ENCODE measurements at places on chromosomes 2 and 18.

GRCh38 chr2:207930747-207931146 lies 94.6 kb downstream of the PLEKHM3 start:
- DNase-seq, result no peak

- peak; percentile 45 for DNase-seq
Observed at GRCh38 chr18:58005011-58005410, 39.0 kb upstream of the NEDD4L start.

DNA sequence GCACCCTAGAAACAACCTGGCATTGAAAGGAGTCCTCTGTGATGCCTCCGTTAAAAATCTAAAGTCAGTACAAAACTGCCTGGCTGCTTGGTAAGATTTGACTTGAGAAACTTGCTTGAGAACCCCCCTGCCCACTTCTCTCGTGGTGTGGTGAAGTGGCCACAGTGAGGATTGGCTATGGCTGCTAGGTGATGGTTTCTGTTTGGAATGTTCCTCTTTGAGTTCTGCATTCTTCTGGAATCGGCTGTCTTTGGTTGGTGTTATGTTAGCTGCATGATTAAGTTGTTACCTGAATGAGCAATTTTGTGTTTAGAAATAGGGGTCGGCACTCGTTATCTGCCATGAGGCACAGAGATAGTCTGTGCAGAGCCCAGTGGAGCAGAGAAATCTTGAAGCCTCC lies 21.7 kb upstream of the SAG start:
- DNase-seq, result peak; percentile 13

- DNase-seq, result no peak
Observed at GRCh38 chr18:57085371-57085770, 61.5 kb upstream of the BOD1L2 start.

- DNase-seq, result no peak
Observed at GRCh38 chr18:48105317-48105716, 174.9 kb upstream of the SMAD2 start.

GRCh38 chr18:41482501-41482900 lies 472.5 kb upstream of the PIK3C3 start:
- no peak for DNase-seq

DNA sequence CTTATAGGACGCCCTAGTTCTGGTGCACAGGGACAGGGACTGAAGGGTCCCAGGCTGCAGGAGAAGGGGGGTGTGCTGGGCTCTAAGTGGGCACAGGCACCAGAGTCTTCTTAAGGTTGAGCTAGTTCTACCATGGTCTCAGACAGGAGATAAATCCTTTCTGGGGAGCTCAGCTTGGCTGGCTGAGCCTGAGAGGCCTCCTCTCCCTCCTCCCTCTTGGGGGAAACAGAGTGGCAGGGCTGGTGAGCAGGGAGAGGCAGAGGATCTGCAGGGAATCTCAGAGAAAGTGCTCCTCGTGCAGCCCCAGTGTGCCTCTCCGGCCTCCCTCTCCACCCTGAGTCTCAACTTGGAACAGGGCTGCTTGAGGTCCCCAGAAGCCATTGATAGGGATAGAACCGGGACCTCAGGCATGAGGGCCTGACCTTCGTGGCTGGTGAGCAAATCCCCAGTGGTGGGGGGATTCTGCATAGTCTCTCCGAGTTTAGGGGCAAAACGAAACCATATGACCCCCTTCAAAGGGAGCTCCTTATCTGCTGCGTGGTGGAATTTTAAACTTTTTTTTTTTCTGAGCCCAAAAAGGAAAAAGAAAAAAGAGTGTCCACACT lies 2.0 kb downstream of the GDF7 start:
- no peak for DNase-seq

DNA sequence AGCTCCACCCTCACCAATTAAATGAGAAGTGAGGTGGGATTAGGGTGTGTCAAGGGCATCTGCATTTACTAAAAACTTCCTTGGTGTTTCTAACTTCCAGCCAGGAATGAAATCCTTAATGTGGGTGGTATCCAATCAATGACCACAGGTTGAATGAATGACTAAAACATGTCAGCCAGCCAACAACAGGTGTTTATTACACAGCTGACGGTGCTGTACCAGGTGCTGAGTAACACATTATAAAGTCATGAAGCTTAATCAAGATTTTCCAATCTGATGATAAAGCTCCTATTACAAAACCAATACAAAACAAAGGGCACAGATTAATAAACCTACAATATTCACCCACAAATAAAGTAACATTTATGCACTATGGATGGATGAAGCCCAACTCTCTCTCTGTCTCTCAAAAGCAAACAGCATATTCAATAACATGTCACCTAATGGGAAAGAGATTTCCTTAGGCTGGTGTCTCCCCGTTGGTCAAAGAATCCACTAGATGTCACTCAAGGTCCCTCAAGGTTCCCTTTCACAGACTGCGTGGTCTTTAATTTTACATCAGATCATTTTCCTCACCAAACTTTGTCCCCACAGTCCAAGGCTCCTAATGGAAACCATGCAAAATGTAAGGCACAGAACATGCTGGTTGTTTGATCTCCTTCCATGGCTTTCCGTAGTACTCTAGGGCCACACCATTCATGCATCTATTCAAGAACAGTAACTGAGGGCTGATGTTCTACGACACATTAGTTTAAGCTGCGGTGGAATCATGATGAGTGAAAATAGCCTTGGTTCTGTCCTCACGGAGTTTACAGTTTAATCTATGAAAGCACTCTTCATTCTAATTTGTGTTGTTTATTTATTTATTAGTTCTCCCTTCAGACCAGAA lies 6.4 kb upstream of the PTPN4 start:
- DNase-seq, result peak; percentile 49

- no peak for DNase-seq
Observed at GRCh38 chr18:59273759-59274532, 692 bp upstream of the RAX start.

GRCh38 chr2:152497481-152498052 lies 162.6 kb downstream of the FMNL2 start:
- no peak for DNase-seq

GRCh38 chr2:228654707-228655106 lies 473.2 kb upstream of the SPHKAP start:
- no peak for DNase-seq

DNA sequence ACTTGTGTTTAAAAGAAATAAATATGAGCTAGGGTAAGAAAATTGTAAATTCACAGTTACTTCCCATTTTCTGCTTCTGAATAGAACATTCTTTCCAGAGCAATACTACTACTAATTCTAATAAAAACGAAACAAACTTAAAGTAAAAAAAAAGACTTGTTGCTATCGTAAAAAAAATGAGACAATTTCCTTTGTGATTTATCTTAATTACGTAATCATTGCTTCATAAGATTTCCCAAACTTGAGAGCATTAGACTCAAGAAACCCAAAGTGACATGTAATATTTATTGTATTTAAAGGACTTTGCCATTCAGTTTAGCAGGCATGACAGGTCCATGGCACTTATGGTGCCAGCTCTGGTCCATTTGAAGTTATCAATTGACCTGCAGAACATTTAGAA lies 153.8 kb downstream of the AQP4 start:
- DNase-seq, result no peak

- DNase-seq, result peak; percentile 53
Observed at GRCh38 chr2:13193075-13193474, 476.3 kb downstream of the TRIB2 start.

- DNase-seq, result no peak
Observed at GRCh38 chr2:141942006-141942789, 188.6 kb downstream of the LRP1B start.

DNA sequence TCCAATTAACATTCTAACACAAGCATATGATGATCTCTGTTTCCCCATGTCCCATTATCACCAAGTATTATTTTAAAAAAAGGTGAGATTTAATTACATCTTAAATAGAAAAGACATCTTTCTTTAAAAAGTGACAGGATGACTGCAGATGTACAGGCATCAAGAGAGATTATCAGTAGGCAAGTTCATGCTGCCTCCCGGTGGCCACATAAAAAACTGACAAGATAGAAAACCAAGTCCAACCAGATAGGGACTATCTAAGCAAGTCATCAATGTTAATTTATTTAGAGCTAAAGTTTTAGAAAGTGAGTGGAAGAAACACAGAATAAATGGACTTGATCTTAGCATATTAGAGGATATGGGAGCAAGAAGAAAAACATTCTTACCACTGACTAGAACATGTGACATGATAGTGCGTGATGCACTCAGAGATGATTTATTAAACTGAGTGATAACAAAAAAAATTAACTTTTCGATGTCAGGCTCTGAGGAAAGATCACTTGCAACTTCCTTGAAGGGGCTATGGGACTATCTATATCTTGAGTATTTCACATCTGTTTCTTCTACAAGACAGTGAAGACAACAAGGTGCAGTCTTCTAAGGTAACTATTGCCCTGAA lies 5.4 kb upstream of the TDRD15 start:
- DNase-seq, result peak; percentile 7

DNA sequence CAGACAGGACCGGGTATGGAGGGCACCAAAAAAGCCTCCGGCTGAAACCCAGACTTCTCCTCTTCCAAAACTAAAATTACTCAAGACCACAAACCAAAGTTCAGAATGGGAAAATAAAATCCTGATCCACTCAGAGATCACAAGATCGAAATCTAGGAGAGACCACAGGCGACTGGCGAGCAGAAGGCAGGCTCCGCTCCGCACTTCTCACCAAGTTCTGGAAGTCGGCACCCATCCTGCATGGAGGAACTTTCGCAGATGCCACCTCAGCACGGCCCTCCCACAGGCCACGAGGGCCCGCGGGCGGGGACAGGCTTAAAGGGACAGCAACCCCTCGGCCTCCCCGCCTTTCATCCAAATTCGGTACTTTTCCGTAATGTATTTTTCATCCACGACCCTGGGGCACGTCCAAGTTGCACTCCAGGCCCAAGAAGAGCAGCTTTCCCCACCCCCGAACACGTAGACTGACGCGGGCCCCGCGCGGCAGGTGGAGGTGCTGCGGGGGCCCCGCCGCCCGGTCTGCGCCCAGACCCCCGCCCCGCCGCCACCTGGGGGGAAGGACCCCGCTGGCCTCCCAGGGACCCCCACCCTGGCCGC lies 43.7 kb downstream of the HDLBP start:
- peak; percentile 78 for DNase-seq

DNA sequence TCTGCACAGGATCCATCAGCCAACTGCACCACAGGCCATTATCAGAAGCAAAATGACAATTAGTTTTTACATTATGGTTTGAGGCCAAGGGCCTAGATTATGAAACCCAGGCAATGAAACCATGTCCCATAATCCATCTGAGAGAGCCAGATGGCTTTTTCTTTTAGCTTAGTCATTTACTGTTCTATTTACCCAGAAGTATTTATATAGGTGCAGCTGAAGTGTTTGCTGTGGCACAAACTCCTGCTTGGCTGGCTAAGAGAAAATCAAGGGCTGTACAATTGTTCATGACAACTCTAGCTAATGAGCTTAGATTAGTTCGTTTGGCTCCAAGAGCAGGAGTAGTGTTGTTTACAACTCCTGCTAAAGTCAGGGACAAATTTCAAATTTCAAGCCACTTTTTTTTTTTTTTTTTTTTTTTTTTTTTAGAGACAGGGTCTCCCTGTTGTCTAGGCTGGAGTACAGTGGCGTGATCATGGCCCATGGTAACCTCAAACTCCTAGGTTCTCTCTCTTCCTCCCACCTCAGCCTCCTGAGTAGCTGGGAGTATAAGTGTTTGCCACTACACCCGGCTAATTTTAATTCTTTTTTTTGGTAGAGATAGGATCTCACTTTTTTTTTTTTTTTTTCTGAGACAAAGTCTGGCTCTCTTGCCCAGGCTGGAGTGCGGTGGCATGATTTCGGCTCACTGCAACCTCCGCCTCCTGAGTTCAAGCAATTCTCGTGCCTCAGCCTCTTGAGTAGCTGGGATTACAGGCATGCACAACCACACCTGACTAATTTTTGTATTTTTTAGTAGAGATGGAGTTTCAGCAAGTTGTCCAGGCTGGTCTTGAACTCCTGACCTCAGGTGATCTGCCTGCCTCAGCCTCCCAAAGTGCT lies 18.4 kb upstream of the REV1 start:
- DNase-seq, result no peak

- DNase-seq, result peak; percentile 45
Observed at GRCh38 chr2:38268691-38269327, 108.3 kb downstream of the ATL2 start.

DNA sequence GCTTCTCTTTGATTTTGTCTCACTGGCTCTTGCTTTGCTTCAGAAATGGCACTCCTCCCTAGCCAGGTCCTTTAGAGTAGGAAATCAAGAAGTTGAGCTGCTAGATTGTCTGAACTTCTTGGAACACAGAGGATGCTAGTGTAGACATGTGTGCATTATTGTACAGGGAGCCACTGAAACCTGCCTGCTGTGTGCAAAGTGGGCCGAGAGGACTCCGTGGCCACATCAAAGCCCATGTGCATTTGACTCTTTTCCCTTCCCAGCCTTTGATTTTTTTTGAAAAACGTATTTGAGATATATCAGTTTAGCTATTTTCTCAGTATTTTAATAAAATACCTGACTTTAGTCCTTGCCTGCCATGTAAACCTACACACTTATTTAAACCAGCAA lies 83.1 kb downstream of the TMEM247 start:
- DNase-seq, result no peak

GRCh38 chr2:88320076-88320773 lies 132.3 kb downstream of the FOXI3 start:
- no peak for DNase-seq

DNA sequence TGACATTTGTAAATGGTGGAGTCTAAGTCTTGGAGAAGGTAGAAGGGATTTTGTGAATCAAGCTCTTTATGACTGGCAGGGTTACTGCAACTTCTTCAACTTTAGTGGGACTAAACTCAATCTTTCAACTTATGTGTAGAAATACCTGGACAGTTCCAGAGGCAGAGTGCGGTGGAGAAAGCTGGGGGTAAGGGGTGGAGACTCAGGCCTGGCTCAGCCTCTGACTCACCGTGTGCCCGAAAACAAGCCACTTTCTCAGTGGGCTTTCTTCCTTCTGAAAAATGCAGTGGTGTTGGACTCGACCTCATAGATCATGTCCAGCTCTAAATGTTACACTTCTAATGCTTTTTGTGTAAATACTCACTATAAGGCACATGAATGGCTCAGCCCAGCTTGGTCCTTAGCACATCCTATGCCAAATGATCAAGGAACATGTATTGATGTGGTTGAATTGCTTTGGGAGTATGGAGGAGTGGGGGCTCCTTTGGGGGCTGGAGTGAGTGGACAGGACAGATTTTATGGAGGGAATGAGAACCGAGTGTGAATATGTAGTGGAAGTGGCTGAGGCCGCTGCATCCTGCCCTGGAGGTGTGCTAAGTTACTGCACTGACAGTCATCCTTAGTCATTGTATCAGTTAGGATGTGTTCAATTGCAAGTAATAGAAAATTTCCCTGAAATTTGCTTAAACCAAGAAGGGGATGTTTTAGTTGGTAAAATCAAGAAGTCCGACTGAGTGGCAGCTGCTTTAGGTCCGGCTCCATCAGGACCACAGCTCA lies 32.2 kb upstream of the IGFBP5 start:
- no peak for DNase-seq

- no peak for DNase-seq
Observed at GRCh38 chr2:1448009-1448408, 34.7 kb downstream of the TPO start.

DNA sequence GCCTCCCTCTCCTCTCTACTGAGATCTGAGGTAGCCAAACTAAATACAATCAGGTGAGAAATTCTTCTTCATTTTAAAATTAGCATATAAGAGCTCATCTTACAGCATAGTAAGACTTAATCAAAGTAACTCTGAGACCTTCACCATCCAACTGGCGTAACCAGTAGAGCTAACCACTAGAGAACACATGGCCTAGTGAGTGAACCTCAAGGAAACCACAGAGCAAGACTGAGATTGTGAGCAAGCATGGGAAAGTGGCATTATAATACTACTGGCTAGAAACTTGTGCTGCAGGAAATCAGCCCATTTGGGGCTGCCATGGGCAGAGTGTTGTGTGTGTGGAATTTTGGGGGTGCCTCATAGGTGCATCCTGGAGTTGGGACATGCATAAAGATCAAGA lies 61.1 kb upstream of the SPHKAP start:
- no peak for DNase-seq

GRCh38 chr2:214649440-214650205 lies 159.9 kb downstream of the BARD1 start:
- DNase-seq, result peak; percentile 68

All from fibroblast of skin of right quadriceps (primary cell).